Renal pelvis (tissue), 12 donors: ENCODE measurements at places on chromosomes 11 and 22. TPM values are rescaled to one million over a fixed set of nuclear protein-coding genes. Genes with fewer than 3 reads are reported as not detected.

- DNase-seq, result no peak
These were observed 5.6 kb downstream of the AHNAK start for GRCh38 chr11:62540804-62541701.

DNA sequence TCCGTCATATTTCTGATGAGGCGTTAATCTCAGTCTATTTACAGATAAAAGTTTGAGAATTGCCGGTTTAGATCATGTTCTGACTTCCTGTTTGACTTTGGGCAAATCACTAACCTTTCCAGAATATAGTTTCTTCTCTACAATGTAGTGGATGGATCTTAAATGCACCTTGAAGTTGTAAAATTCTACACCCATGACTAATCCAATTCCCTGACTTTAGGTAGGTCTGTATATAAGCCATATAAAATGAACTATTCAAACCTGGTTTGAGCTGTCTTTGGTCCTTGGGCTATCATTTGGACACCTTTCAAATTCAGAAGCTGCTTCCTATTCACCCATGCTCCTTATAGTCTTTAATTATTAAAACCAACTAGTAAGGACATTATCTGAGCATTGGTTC, 52.2 kb upstream of the BLID start:
- DNase-seq, result no peak

The PDE2A gene
- 16.3 TPM for polyA plus RNA-seq

DNA sequence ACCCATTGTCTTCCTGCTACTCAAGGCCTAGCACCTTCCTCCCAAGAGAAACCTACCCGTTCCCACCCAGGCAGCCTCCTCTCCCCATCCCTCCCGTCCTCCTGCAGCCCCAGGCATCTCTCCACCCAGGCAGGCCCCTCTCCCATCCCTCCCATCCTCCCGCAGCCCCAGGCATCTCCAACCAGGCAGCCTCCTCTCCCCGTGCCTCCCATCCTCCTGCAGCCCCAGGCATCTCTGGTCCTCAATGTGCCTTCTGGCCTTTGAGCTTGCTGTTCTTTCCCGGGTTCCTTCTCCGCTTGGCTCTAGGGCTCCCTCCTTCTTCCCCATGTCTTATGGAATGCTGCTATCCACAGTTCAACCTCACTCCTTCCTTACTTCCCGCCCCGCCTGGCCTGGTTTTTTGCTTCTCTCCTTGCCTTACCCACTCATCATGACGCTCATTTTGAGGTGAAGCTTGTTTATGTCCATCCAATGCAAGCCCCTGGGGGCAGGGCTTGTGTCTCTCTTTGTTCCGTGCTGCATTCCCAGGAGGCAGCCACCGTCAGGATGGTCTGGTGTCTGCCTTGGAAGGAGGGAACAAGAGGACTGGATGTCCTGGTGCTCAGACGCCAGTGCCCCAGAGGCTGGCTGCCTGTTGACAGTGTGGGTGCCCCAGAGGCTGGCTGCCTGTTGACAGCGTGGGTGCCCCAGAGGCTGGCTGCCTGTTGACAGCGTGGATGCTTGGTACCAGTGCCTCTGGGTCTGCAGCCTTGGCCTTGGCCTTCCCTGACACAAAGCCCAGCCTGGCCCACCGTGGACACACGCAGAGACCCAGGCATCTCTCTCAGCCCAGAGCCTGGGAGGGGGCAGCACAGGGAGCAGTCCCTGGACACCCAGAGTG, 815.7 kb downstream of the BRD1 start:
- no peak for DNase-seq

- DNase-seq, result no peak
These were observed 2.5 kb downstream of the SMIM35 start for GRCh38 chr11:118084247-118084646.

The IL10RA gene
- polyA plus RNA-seq, result 3.8 TPM

GRCh38 chr22:19357270-19358105, 66.0 kb upstream of the CLTCL1 start:
- DNase-seq, result no peak

GRCh38 chr22:49736538-49736937, 91.1 kb downstream of the BRD1 start:
- DNase-seq, result no peak

DNA sequence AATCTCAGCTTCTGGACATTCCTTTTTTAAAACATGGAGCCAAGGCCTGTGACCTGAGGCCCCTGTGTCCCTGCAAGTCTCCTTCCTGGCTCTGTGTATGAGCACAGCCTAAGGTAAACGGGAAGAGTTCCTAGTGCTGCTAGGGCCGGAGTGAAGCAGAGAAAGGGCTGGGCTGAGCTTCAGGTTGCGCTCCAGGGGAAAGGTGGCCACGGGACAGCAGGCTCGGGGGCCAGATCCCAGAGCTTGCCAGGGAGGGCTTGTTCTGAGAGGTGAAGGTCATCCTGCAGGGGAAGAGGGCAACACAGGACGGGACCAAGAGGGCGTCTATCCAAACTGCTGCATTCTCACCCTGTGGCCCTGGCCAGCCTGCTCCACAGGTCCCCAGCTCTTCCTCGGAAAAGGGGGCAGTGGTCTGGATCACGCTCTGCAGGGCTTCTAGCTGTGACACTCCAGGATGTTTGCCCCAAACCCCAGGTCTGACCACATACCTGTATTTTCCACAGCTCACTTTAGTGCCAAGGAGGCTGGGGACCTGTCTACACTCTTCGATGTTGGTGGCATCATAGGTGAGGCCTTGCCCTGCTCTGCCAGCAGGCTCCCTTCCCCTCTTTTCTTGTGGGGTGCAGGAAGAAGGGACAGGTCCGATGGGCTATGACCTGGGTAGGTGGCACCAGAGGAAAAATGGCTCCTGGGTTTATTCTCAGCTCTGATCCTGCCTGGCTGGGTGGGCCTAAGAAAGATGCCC, 20.4 kb downstream of the SLC37A2 start:
- DNase-seq, result no peak

DNA sequence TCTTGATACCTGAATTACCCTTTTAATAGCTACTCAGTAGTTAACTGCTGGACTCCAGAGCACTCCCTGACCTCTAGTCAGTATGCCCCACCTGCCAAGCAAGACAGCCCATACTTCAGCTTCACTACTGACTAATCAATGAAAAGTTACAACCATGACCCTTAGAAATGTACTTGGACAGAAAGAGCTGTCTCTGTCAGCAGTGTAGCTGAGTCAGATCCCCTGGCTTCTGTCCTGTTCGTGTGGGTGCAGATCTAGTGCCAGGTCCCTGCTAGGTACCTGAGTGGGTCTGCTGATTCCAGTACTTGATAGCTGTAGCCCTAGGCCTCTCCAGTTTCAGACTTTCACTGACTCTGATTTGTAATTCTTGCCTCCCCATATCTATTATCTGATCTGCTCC, 265.8 kb upstream of the POU2AF2 start:
- no peak for DNase-seq

DNA sequence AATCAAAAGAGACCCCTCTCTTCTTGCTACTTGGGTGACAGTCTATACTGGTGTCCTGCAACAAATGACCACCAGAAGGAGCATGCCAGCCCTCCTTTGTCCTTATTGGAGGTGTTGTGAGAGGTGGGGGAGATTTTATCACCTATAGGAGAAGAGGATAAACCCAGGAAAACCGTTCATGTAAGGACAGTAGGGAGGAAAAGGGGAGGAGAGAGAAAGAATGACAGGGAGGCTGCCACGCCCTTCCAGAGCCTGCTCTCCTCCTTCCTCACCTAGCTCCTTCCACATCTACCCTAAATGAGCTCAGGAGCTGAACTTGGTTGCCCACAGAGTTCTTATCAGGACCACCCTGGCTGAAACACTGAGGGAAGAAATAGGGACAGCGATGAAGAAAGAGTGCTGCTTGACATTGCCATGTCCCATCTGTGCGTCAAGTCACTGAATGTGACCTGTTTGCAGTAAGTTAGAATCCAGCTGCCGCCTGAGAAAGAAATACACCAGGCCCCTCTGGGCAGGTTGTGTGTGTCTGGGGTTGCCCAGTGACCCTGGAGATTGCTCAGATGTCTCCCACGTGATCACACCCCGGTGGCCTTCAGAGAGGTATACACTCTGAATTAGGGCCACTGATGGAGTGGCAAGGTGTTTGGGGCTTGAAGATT, 40.4 kb upstream of the ETS1 start:
- no peak for DNase-seq

- peak; percentile 15 for DNase-seq
These were observed 19.7 kb upstream of the DNAJB13 start for GRCh38 chr11:73931039-73931645.

GRCh38 chr11:66607126-66607834, 9.2 kb upstream of the RBM14 start:
- DNase-seq, result no peak

DNA sequence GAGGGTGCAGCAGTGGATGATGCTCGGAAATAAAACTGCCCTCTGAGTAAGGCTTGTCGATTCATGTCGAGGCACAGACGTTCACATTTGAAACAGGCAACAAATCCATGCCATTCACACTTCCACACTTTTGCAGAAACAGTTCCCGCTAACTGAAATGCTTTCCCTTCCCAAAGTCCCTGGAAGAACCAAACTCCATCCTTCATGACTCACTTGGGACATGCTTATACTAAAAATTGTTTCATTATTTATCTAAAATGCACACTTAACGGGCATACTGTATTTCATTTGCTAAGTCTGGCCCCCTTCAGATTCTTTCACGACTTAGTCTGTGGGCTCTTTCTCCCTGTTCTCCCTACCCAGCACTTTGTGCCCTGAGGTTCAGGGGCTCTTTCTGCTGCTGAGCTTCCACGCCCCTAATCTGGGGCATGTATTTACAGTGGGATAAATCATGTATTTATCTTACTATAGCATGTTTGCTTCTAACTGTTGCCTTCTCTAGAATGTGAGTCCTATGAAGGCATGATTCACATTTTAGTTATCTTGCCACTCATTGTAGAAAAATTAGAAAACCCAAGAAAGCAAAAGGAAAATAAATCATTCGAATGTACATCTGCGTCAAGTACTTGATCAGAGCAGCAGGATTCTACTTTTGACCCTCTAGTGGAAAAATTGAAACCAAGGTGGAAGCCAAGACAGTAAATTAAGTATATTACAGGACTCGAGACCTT, 12.5 kb downstream of the SCGB1A1 start:
- DNase-seq, result no peak

DNA sequence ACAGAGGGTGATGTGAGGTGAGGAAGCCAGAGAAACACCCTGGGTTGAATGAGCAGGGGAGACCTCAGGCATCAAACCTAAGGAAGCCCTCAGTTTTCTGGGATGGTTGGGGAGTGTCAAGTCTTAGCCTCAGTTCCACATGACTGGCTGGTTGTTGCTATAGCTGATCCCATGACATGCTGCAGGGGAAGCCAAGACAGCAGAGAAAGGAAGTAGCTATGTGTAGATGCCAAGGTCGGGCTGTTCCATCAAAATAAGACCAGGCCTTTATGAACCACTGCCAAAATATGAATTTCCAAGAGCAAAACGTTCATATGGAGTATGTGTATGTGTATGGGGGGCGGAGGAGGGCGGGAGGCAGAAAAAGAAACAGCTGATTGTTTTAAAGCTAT, 11.6 kb downstream of the CD59 start:
- DNase-seq, result no peak

GRCh38 chr11:43197379-43197778, 114.4 kb upstream of the API5 start:
- peak; percentile 63 for DNase-seq

DNA sequence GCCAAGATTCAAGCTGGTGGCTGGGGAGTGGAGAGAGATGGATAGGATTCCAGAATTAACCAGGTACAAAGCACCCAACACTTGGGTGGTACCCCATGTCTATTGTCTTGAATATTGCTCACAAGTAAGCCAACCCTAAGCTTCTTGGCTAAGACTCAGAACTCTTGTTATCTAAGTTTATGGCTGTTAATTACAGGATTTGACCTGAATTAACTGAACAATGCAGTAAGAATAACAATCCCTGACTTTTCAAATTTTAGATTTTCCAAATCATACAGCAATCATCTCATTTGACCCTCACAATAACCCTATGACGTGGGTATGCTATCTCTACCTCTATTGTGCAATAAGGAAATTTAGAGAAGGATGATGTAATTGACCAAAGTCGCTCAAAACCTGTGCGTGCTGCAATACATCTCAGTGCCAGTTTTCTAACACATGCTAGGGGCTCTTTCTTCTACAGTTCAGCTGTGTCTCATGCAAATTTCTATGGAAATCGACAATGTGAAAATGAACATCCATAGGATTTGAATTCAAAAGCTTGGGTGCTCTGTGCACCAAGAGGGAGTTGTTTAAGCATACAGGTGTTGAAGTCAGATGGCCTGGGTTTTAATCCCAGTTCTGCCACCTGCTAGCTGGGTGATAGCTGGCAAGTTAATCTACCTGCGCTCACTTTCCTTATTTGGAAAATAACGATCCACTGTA, 40.1 kb upstream of the APLNR start:
- no peak for DNase-seq

GRCh38 chr11:99327066-99327465, 306.3 kb downstream of the CNTN5 start:
- DNase-seq, result no peak

DNA sequence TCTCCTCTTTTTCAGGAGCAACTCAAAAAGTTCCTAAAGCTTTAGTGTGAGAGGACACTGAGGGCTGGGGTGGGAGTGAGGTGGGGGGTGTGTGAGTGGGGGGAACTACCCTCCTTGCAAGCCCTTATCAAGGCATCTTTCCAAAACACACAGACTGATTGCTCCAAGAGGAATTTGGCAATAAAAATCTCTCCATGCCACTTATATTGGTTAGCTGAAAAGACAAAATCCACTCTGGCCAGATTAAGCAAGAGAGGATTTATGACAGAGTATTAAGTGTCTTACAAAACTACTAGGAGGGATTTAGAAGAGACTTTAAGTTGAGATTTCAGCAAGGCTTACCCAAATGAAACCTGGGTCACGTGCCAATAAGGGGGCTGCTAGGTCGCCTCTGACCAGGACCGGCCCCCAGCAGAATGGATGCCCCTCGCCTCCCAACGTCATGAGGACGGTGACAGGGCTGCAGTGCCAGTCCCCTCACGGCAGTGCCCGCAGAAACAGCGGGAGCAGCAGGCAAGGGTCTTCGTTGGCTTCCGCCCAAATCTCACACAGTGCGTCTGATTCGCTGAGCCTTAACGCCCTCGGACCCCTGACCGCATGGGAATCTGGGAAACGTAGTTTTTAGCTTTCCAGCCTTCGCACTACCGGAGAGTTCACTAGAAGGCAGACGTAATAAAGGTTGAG, 22.1 kb upstream of the CTR9 start:
- DNase-seq, result peak; percentile 58

GRCh38 chr11:1858154-1858553, 5.3 kb downstream of the LSP1 start:
- DNase-seq, result no peak

DNA sequence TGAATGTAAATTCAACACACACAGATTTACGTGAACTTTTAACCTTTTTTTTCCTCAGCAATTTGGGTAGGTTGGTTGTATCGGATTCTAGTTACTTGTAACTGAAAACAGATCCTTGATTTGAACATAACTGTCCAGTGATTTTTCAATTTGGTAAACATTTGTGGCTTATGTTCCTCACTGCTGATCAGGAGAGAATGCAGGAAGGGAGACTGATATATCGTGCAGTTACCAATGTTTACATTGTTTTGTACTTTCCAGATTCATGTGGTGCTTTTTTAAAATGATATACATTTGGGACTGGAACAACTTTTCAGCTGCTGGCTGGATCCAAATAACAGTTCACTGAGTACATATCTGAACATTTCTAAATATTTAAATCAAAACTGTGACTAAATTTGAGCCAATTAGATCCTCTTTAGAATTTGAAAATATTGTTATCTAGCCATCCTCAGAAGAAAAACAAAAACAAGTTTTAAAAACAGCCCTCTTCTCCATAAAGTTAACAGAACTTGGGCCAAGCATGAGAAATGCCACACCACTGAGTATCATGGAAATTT, 84.3 kb upstream of the MTMR2 start:
- DNase-seq, result no peak
